ENCODE measurements at places on chromosomes 6 and 20.

GRCh38 chr6:116208056-116208785, 45.7 kb downstream of the TSPYL4 start:
- no peak for DNase-seq

- no peak for DNase-seq
These were observed 137.5 kb upstream of the SHLD1 start for GRCh38 chr20:5612581-5613301.

DNA sequence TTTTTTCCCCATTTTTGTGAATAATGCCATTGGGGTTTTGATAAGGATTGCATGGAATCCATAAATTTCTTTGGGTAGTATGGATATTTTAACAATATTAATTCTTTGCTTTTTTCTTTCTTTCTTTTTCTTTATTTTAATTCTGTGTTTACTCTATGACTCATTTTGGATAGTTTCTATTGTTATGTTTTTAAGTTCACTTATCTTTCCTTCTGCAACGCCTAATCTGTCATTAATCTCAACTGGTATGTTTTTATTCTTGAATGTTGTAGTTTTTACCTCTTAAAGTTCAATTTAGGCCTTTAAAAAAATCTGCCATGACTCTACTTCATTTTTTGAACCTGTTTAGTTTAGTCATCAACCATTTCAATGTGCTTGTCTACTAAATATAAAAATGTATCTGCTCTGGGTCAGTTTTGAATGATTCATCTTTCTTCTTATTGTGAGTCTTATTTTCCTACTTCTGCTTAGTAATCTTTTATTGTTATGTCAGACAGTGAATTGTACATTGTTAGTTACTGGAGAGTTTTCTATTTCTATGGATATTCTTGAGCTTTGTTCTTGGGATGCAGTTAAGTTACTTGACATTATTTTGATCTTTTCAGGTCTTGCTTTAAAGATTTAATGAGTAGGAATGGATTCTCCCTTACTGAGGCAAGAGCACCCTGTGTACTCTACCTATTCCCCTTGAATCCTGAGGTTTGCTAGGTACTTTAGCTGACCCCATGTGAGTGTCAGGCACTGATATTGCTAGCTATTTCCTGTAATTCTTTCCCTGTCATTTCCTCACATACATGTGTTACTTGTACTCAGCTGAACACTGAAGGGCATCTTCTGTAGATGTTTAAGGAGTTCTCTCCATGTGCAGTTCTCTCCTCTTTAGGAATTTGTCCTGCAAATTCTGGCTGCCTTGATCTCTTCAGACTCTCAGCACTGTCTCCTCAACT, 104.2 kb downstream of the TFAP2B start:
- no peak for DNase-seq

DNA sequence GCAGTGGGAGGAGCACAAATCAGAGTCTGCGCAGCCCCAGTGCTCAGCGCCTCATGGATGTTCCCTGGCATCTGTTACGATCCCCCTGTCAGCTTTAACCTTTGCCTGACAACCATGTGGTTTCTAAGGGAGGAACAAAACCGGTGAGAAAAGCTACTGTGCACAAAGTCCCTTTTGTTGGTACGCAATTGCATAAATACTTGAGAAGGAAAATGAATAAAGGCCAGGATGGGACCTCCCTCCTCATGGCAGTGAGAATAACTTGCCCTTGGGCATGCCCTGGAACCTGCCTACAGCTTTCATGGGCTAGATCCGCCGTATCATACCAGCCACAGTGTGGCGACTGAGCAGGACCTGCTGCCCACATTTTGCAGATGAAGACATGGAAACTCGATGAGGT, 81.0 kb downstream of the RIN2 start:
- no peak for DNase-seq

DNA sequence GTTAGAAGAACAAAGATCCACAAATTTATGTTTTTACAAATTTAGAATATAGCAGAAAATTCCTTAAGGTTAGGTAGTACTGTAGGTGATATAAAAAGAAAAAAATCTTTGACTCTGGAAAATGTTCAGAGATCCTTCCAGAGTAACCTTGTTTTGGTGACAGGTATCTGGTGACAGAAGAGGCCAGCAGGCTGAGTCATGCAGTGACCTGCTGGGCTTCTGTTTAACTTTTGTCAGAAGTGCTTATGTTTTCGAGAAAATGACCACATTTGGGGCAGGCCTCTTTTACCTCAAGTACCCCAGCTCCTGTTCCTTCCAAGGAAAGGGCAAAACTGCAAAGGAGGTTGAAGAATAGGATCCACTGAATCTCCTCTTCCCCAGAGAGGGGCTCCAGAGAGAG, 10.5 kb upstream of the CLDN20 start:
- no peak for DNase-seq
